Fibroblast of the aortic adventitia (primary cell): ENCODE measurements at places on chromosomes 13 and 19. TPM values are rescaled to one million over a fixed set of nuclear protein-coding genes. Genes with fewer than 3 reads are reported as not detected.

The WASF3 gene
- 11.7 and 13.5 TPM in 2 replicates for total RNA-seq

The RASL11A gene
- 2.3 and 13.3 TPM in 2 replicates for total RNA-seq

The FPR3 gene
- total RNA-seq, result not detected in 2 replicates

The SOX1 gene
- total RNA-seq, result not detected in 2 replicates
